ENCODE measurements at places on chromosomes 7 and 10. TPM values are rescaled to one million over a fixed set of nuclear protein-coding genes. Genes with fewer than 3 reads are reported as not detected.

- no peak for DNase-seq
Observed at GRCh38 chr7:156635529-156636385, 4.8 kb upstream of the RNF32 start.

GRCh38 chr7:7164591-7164990, 17.8 kb upstream of the C1GALT1 start:
- no peak for DNase-seq

DNA sequence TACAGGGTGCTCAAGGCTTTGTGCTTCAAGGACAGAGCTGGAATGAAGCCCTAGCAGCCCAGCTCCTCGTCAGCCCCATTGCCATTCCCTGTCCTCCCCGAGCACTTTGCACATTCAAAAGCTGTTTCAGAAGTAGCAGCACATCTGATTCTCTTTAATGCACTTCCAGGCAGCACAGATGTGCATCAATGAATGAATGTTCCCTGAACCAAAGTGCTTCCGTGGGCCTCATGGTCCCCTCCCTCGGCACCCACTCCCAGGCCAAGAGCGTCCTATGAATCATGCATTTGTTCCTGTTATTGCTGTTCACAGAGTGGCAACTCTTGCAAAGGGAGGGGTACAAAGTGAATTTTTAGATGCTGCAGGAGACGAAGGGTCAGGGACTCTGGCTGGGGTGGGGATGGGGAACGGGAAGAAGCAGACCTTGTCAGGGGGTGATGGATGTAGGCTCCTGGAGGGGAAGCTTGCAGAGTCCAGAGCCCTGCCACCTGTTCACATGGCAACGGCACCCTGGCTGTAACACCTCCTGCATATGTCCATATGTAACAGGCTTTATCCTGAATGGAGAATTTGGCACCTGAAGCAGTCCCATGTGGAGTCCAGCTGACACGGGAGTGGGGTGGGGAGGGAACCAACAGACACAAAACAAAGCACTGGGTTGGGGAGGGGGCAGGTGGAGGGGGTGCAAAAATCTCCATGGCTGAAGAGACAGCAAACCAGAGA, 62.2 kb upstream of the BAIAP2L1 start:
- DNase-seq, result no peak

- DNase-seq, result no peak
Observed at GRCh38 chr7:155893664-155894063, 81.4 kb upstream of the SHH start.

DNA sequence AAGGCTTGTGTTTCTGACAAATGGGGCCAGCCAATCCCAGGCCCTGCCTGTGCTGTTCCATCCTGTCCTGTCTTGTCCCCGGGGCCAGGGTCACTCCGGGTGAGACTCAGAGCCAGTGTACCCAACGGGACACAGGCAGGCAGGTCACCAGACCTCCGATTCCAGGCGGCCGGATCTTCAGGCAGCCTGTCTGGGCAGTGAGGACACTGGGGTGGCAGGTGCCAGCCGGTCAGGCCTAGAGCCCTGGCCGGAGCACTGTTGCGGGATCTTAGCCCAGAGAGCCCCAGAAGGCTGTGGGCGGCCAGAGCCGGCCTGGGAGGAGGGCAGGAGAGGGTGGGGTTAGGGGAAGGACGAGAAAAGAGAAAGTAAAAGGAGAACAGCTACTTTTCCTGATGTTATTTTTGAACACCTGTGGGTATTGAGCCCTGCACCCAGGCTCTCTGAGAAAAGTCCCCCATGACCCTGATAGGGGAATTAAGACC, 134.3 kb upstream of the TNRC18 start:
- peak; percentile 59 for DNase-seq

DNA sequence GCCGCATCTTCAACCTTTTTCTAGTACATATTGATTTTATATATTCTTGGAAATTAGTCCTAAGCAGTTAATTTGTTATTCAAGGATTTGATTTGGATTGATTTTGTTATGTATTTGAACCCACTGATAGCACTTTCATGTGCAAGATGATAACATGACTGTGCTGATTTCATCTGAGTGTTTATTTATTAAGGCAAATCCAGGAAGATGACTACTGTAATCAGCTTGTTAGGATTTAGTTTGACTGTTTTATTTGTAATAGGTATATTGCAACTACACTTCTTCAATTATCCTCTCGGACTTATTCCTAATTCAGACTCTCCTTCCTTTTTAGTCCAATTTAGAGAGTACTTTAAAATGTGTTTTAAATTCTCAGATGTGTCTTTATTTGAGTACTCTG, 75.1 kb upstream of the PRKG1 start:
- no peak for DNase-seq

DNA sequence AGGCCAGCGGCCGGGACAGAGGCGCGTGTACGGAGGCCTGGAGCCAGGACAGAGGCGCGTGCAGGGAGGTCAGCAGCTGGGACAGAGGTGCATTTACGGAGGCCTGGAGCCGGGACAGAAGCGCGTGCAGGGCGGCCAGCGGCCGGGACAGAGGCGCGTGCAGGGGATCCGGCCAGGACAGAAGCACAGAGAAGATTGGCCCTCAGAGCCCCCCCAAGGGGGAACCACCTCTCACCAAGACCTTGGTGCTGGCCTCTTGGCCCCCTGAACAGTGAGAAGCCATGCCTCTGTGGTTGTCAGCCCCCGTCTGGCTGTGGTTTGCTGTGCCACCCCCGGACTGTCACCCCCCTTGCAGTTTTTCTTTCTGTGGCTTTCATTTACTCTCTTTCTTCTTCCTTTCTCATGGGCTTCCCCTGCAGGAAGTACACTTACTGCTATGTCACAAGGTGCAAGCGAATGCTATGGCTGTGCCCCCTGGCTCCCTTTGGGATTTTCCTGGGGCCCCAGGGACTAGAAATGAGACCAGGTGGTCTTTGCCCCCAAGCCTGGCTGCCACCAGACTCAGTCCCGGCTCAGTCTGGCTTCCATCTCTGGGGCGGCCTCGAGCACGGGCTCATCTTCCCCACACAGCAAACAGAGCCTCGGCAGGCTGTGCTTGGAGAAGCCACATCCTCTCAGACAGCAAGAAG, 41.1 kb downstream of the INSIG1 start:
- DNase-seq, result no peak

- peak; percentile 83 for DNase-seq
Observed at GRCh38 chr10:103895411-103896186, 22.4 kb downstream of the STN1 start.

DNA sequence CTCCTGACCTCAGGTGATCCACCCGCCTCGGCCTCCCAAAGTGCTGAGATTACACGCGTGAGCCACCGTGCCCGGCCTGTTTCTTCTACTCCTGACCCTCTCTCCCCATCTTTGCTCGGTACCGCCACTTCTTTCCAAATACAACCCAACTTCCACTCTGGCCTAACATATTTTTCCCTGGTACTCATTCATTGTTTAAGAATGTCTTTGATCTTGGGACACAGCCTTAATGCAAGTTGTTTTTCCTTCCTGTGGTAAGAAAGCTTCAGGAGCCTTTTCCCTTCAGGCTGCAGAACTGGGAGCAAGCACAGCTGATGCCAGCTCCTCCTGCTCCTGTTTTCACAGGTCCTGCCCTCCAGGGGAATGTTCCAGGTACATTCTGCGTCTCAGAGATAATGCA, 13.7 kb downstream of the CALML3 start:
- DNase-seq, result peak; percentile 66

DNA sequence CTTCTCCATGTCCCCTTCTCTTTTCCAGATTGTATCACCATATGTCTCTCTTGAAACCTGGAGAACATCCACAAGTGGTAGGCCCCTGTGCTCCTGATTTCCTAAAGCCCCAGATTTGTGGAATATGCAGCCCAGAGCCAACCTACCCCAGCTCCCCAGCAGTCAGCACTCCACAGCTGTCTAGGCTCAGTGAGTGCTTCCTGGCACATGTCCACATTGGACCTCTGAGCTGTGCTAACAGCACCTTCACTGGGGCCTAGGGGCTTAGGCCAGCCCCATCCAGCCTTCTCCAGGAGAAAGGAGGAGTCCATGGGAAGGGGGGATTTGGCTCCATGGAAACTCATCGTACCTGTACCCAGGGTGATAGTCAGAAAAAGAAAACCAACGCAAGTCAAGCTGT, 192.7 kb downstream of the FGFR2 start:
- no peak for DNase-seq

GRCh38 chr7:4857189-4857588, 4.6 kb downstream of the PAPOLB start:
- no peak for DNase-seq

DNA sequence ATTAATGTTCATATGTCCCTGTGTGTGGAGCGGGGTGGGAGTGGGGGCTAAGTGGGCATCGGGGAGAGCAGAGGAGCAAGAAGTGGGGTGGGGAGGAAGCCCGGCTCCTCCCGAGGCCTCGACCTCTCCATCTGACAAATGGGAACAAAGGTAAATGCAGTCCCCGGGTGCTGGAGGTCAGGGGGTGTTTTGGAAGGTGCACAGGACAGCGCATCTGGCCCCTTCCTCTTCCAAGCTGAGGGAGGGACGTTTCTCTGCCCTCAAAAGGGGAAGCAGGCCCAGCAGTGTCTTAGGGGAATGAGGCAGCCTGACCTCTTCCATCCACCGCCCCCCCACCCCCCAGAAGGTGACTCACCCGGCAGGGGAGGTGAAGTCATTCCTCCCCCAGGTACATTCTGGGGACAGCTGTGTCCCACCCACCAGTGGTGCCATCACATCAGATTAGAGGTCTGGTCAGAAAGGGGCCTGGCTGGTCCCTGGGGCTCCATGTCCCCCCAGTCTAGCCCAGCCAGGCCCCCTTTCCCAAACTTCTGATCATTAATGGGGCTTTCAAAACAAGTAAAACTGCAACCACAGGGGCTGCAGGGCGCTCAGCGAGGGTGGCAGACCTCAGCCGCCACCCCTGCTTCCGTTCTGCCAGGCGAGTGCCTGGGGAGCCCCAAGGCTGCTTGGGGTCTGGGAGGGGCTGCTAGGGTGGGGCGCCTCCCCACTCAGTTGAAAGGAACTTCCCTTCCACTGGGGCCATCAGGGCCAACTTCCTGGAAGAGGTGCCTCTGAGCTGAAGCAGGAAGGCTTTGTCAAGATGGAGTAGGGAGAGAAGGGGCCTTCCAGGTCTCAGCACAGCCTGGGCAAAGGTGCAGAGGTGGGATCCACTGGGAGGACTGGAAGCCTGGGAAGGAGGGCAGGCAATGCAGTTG, 10.8 kb downstream of the LFNG start:
- DNase-seq, result peak; percentile 87

GRCh38 chr10:18713077-18713476, 53.8 kb downstream of the ARL5B start:
- peak; percentile 96 for DNase-seq

DNA sequence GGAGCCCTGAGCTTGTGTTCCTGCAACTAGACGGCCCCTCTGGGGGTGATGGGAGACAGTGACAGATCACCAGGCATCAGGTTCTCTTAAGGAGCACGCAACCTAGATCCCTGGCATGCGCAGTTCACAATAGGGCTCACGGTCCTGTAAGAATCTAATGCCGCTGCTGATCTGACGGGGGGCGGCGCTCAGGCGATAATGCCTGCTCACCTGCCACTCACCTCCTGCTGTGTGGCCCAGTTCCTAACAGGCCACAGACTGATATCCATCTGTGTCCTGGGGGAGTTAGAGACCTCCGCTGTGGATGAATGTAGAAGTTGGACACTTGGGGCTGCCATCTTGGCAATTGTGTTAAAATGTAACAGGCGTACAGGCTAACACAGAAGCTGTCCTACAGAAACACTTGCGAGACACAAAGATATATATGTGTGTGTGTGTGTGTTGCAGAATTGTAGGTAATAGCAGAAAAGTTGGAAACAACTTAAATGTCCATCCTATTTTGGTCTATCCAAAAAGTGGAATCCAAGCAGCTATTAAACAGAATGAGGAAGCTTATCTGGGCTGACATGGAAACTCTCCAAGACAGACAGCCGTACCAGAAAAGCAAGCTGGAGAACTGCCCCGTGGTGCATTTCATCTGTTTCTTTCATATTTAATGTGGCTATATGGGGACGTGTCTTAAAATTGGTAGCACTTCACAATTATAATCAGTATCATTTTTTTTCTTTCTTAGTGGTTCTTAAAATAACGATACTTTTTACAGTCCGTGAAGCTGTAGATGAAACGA, 82.8 kb downstream of the MKI67 start:
- no peak for DNase-seq

DNA sequence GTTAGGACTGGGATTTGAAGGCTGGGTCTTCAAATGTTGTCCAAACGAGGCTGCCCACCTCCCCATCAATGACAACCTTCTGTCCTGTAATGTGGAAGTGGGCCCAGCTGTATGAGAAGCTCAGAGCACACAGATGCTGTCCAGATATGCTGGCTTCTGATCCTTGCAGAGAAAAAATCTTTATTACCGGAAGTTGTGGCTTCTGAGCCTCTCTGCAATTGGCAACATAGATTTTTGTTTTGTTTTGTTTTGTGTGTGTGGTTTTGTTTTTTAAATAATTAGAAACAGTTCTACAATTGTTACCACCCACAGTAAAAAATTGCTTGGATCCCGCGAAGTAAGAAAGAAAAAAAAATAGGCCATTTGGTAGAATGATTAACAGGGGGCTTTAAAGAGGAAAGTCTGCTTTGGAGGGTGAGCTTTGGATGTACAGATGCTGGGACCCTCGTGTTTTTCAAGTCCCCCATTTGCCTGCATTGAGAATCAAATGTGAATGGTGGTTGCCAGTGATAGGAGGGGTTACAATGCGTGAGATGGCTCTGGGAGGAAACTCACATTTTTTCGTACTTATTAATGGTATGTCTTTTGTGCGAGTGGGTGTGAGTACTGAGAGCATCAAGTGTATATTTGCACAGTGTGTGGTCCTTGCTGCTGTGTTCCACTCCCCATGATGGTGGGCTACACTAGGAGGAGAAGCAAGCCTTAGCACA, 153.2 kb downstream of the TCF7L2 start:
- DNase-seq, result peak; percentile 57

GRCh38 chr7:116101704-116102103, 71.1 kb upstream of the TFEC start:
- DNase-seq, result no peak

DNA sequence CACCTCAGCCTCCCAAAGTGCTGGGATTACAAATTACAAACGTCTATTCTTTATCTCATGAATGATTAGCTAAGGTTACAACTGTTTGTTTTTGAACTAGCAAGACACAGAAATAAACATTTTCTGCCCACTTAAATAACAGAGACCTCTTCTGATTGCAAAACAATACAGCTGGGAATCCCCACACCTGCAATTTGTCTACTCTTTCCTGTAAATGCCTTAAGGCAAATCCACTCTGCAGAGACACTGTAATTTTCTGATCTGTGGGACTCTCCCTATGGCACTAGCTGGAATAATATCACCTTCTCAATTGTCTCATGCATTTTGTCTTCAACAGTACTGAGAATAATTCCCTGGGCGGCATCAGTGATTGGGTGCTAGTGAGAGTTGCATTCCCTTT, 149.3 kb upstream of the FAM3C start:
- DNase-seq, result no peak

- peak; percentile 83 for DNase-seq
Observed at GRCh38 chr7:36686499-36686898, 37.8 kb downstream of the AOAH start.

- DNase-seq, result no peak
Observed at GRCh38 chr7:130022115-130022514, 29.1 kb downstream of the ZC3HC1 start.

Gene OPN1SW
- not detected for total RNA-seq

Gene ANXA8
- total RNA-seq, result 54.3 TPM

Gene GIMAP8
- total RNA-seq, result not detected

Gene LOXL4
- total RNA-seq, result 24.9 TPM

Gene TYW1B
- 1.3 TPM for total RNA-seq

Gene CTAGE8
- not detected for total RNA-seq

Gene AKR1E2
- total RNA-seq, result not detected

Gene OR2A7
- total RNA-seq, result not detected

Gene PILRA
- not detected for total RNA-seq

Gene LIPM
- total RNA-seq, result not detected

Gene ASB15
- not detected for total RNA-seq

Data from A172 (cell line).